CD4-positive, alpha-beta T cell treated with Interferon gamma for 1 hour (primary cell): ENCODE measurements at places on chromosomes 11 and 22.

DNA sequence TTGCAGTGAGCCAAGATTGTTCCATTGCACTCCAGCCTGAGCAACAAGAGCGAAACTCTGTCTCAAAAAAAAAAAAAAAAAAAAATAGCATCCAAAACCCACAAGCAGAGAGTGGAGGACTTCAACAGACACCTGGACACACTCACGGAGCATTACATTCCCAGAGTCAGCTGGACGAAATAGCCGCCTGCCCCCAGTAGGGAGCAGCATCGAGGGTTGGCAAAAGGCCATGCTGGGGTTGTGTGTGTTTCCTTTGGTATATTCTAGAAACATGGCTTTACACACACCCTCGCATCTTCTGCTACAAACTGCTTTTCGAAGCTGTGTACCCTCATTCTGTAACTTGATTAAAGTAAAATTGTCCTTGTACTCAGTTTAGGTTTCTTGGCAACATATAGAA is 5.3 kb downstream of the ADA2 start:
- DNase-seq: peak; percentile 37

DNA sequence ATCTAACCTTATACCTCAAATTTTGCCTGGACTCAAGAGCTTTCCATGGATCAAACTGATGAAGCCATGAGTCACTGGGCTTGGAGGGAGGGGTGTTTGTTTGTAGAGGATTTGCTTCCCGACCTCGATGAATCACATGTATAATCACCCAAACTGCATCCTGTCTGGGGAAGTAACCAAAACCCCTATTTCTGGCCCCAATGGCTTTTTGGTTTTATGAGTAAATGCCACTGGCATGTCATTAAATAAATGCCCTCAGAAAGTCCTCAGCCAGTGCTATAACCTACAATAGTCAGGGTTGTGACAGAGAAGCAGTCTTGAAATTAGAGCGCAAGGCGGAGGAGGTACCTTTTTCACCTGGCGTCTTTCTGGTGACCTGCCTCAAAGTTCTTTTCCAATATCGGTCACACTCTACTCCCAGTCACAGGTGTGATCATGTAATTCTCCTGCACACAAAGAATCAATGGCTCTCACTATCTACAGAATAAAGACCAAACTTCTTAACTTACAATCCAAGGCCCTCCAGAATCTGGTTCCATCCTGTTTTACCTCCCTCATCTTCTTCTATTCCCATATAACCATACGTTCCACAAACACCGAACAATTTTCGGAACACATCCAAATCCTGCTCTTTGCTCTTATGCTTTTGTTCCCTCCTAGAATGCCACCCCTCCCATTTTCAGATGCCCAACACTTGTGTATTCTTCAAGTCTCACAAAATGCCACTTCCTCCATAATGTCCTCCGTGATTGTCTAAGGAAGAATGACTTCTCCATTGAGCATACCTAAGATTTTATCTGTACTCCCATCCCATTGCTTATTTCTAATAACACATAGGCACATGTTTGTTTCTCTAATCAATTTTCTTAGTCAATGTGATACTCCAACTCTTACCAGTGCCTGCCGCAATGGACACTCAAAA is 81.3 kb upstream of the BLID start:
- DNase-seq: no peak

DNA sequence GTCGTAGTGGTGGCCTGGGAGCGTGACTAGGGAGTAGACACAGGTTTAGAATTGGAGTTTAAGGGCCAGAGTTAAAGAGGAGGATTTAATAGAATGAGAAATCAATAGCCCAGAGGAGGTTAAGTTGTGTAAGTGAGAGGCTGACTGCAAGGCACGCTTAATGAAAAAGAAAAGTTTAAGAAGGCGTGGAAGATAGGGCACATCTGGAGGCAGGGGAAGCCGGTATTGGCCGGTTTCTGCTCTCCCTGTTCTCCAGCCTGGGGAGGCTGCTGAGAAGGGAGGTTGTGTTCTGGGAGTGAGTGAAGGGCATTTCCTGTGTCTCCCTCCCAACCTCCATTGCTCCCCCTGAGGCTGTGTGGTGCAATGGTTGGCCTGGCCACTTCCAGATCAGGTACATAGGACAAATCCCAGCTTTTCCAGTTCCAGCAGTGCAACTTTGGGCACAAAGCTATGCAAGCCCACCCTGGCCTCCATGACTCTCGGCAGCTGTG is 6.3 kb downstream of the GRIK4 start:
- DNase-seq: no peak

DNA sequence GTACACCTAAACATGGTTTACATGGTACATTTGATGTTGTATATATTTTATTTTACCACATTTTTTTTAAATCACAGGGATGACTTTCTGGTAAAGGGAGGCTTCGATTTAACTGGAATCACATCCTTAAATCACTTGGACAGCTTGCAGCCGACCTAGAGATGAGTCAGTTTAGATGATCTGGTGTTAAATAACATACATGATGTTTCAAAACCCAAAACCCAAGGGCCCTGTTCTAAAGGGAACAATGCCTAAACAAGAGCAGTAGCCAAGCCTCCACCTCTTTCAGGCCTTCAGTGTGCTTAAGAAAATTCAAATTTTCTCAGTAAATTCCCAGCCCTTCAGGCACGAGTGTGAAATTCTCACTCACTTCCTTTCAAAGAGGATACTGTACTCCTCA is 108.8 kb downstream of the WT1 start:
- no peak for DNase-seq

GRCh38 chr11:65917077-65917433 is 1.8 kb downstream of the C11orf68 start:
- no peak for DNase-seq

DNA sequence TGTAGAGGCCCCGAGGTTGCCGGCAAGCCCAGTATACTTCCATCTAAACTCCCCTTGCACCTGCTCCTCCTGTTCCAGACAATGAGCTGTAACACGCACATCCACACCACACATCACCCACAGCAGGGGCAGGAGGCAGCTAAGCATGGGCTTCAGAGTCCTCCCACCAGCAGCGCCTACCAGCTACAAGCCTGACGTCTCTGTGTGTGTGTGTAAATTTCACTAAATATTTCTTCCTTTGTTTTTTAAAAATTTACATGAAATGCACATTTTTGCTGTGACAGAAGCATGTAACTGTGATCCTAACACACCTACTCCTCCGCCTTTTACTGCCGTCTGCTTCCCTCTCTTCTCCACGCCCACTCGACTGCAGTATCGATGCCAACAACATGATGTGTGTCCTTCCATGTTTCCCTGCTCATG is 29.4 kb upstream of the PACSIN2 start:
- no peak for DNase-seq

- DNase-seq: no peak
Measured at GRCh38 chr11:108670451-108670850, 5.6 kb downstream of the DDX10 start.

DNA sequence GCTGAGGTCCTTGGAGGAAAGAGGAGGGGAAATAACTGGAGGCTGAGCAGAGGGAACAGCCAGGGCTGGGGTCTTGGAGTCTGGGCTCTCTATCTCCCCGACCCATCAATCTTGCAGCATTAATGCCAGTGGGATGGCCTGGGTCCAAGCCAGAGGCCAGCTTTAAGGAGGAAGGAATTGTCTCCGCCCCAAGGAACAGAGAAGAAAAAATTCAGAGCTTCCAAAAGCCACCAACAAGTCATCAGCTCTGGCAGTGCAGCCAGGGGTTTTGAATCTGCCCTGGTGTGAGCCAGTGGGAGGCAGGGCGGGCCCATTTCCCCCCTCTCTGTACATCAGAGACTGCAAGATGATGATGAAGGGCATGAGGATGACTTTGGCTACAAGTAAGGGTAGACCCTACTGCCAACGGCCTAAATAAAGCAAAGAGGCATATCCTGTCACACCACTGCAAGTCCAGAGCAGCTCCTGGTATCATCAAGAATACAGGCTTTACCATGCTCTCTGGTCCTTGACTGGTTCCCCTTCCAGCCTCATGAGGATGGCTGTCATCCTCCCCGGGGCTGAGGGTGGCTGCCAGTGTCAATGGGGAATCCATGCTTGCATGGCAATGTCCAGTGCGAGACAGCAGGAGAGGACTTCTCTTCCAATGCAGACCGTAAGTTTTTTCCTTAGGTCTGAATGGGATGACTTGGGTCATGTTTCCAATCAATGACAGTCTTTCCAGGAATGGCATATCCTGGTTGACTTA is 34.4 kb downstream of the LRRC32 start:
- DNase-seq: no peak

GRCh38 chr11:68457898-68458249 is 2.7 kb upstream of the PPP6R3 start:
- no peak for DNase-seq

DNA sequence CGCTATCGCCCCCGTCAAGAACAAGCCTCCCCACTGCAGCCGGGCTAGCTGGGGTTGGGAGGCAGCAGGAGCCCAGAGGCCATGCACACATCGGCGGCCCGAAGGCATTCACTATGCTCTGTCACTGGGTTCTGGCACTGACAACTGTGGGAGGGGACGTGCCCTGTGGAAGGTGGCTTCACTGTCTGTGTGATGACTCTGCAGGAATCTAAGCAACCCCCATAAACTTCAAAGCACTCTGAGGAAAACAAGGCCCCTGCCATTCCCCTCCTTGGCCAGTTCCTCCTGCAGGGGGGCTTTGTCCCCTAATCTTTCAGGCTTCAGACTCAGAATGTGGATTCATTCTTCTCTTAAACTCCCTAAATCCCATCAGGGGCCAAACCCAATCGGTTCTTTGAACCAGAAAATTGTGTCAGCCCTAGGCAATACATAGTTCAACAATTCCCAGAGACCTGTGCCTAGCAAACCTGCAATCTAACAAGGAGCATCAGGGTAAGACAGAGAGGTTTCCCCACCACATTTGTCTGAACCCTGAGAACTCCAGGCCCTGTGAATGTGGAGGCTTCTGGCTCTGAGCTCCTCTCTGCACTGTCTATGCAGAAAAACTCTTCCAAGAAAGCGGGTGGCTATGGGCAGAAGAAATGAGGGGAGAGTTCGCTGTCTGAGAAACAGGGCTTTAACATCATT is 1477.2 kb downstream of the TBC1D22A start:
- no peak for DNase-seq

- no peak for DNase-seq
Measured at GRCh38 chr11:112033902-112034301, 8.7 kb downstream of the DLAT start.

- DNase-seq: peak; percentile 73
Measured at GRCh38 chr11:2443881-2444820, at the start of gene TRPM5. TSS of gene TRPM5 (minus strand) at chr11:2444514. CDS start at chr11:2423036, 21,478 bp downstream.

DNA sequence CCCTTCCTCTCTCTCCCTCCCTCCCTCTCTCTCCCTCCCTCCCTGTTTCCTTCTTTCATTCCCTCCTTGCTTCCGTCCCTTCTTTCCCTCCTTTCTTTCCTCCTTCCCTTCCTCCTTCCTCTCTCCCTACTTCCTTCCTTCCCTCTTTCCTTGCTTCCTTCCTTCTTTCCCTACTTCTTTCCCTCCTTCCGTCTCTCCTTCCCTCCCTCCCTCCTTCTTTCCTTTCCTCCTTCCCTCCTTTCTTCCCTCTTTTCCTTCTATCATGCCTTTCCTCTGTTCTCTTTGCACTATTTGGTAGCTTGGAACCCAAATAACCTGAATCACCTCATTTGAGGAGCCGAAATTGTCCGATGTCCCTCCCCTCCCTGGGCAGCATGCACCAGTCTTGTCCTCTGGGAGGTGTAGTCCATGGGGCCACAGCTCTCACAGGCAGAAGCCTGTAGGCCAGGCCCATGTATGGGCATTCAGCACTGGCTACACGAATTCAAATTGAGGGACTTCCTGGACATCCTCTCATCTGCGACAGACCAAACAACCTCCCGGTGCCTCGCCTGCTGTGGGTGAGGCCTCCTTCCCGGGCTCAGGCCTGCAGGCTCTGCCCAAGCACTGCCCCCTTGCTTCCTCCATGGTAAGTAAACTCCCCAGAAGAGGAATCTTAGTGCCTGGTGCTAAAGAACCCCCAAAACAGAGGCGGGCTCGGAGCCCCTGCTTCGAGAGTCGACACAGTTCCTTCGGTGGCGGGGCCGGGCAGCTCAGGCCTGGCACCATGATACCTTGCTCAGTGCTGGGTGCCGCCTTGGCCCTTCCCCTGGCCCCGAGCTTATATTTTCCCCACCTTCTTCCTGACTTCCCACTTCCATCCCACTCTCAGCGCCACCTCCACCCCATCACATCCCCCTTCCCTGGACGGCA is 454.1 kb upstream of the CADM1 start:
- no peak for DNase-seq

DNA sequence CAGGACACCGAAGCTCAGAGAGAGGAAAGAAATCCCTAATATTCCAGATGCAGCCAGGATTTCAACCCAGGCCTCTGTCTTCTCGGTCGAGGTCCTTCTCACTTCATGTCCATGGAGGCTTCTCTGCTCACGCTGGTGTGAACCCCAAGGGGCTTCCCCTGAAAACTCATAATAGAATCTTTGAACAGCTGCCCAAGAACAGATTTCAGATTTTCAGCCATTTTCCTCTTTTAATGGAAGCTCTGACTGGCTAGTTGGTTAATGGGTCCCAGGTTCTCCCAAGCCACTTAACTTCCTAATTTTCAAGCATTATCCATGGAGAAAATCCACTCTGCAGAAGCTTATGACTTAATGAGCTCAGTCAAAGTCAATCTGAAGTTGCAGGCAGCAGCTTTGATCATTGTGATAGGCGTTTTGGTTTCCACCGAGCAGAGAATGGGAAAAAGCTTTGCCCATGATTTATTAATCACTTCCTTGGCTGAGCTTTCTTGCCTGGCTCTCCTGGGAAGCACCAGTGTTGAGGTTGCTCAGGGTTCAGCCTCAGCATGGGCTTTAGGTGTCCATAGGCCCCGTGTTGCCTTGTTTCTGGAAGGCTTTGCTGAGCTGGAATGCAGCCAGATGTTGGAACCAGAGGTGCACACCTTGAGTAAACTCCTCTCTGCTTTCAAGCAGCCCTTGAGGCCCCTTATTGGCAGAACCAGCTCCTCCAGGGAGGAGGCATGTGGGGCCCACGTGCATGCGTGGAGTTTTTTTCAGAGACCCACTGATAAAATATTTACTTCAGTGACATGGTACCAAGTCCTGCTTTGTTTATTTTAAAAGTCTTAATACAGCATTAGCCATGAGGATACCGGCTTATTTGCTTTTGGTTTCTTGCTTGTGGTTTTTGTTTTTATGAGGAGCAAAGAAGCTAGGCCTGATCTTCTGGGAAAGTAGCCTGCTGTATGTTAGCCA is 25.5 kb downstream of the LDLRAD3 start:
- no peak for DNase-seq

DNA sequence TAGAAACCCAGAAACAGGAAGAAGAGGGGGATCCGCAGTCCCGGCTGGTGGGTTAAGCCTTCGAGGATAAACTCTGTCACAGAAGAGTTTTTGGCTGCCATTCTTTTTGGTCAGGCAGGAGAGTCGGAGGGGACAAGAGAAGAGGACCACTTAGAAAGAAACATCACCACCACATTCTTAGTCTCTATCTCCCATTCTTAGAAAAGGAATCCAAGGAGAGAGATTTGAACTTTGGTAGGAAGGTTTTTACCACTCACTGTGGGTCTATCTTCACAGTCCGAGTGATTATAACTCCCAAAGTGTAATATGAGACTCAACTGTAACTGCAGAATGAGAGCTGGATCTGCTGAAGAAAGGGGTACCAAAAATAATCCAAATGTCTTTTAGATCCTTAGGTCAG is at the start of gene OR8B12:
TSS of gene OR8B12 (minus strand) at position 101 of the 400 bp plus-strand sequence. CDS start at position 101, 0 bp downstream.
- DNase-seq: no peak

GRCh38 chr11:117096201-117096991 is 1.8 kb downstream of the SIK3 start:
- DNase-seq: peak; percentile 64

- no peak for DNase-seq
Measured at GRCh38 chr11:45193695-45194094, 47.3 kb downstream of the PRDM11 start.

GRCh38 chr22:30324014-30324730 is 2.6 kb downstream of the TBC1D10A start:
- peak; percentile 26 for DNase-seq

GRCh38 chr11:106477776-106478175 is 400.3 kb downstream of the AASDHPPT start:
- DNase-seq: no peak

GRCh38 chr11:78715639-78716311 is 141.1 kb upstream of the NARS2 start:
- DNase-seq: no peak
